ENCODE measurements at places on chromosomes 16 and 17.

DNA sequence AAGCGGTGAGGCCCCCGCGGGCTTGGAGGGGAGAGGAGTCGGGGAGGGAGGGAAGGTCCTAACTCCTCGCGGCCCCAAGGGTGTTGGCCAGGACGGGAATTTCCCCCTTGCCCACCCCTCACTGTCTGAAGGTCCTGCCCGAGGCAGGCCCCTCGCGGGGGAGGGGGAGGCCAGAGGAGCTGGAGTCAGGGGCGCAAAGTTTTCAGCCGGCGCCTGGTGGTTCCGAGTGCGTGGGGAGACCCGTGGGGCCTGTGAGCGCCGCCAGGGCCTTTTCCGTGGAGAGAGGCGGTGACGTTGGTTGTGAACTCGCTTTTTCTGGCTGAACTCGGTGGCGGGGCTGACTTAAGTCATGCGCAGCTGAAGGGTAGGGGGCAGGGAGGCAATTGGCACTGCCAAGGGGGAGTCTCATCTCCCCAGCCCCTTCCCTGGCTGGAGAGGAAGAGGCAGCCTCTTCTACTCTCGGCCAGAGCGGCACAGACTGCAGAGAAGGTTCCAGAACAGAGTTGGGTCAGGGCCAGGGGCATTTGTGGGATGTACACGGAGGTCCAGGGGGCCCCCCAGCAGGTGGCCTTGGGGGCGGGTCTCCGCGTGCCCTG, 1.5 kb downstream of the CACNA1H start:
- peak; percentile 72 for DNase-seq

DNA sequence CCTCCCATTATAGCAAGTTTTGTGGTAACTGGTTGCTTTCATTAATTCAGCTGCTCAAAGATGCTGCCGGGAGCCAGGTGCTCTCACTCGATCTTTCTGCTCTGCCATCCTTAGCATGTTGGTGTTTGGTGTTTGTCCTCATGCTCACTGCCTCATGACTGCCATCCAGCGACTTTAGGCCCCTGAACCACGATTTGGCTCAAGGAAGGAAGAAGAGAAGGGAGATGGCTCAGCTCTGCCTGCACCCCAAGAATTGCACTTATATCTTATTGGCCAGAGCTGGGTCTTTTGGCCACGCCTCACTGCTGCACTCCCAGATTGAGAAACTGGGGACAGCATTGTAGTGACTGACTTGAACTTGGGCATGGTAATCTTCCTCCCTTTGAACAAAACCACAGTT, 52.7 kb downstream of the ARSG start:
- DNase-seq: no peak

- DNase-seq: no peak
Measured at GRCh38 chr17:50642722-50643656, 8.3 kb downstream of the ABCC3 start.

DNA sequence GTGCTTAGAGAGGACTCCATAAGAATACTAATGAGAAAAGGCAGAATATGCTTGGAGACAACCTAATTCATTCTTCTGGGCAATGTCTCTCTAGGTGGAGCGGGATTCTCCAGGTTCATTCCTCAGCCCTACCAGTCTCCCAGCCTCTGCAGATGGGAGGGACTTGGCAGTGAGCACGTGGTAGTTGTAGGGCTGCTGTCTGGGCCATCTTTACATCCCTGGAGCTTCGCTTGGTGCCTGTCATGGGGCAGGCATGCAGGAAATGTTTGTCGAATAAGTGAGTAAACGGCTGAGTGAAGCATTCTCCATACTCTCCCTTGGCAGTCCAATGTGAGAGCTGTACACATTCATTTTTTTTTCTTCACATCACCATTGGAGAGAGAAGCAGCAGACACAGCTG, 387.5 kb downstream of the UTP18 start:
- no peak for DNase-seq

DNA sequence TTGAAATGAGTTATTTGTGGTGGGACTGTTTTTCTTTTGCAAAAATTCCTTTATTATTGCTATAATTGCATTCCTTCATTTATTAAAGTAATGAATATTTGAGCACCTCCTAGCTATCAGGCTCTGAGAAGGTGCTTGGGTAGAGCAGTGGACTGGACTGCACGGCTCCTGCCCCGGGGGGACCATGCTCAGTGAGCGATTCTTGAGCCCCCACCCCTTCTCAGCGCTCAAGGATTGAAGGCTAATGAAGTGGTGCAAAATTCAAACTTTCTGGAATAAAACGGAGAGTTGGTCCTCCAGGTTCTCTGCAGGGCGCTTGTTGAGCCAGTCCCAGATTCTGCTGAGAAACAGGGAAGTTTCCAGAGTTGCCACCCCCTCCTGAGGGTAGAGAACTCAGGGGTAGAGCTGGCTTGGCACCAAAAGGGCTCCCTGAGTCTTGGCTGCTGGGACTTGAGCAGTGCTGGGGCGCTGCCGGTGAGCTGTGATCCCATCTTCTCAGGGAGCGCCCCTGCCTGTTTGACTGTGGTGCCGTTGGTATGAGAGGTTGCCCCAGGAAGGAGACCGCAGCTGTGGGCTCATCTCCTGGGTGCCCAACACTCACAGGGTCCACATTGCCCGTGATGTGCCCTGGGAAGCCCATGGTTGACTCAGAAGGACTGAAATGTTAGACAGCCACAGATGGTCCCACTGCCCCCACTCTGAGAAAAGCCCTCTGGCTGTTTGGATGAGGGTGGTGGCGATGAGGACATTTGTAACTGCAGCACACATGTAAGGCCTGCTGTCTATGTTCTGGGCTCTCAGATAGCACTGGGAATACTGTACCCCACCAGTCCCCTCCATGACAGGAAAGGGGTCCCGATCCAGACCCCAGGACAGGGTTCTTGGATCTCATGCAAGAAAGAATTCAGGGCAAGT, 20.0 kb downstream of the KSR1 start:
- DNase-seq: no peak

GRCh38 chr16:81842564-81843242, 63.6 kb downstream of the PLCG2 start:
- DNase-seq: no peak

Measured in hepatic stellate cell (primary cell).